CD4-positive, CD25-positive, alpha-beta regulatory T cell (primary cell): ENCODE measurements at places on chromosomes 7 and 10. TPM values are rescaled to one million over a fixed set of nuclear protein-coding genes. Genes with fewer than 3 reads are reported as not detected.

DNA sequence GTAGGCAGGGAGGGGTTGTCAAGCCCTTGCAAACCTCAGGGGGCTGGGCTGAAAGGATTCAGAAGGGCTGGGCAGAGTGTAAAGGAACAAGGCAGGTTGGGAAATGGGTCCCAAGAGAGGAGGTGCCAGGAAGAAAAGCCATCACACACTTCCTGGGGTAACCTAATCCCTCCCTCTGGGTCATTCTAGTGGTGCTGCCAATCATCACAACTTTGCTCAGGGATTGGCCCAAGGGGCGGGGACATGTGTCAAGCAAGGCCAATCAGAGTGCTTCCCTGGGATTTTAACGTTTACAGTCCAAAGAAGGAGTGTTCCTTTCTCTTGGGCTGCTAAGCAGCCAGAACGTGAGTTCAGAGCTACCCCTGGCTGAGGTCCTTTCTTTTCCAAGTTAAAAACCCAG, 57.1 kb upstream of the NPTX2 start:
- H3K4me3 ChIP-seq: no peak overlapping the region
- no peaks in the 10 kb centered on the region for H3K36me3 ChIP-seq
- no peak for DNase-seq
- H3K27ac ChIP-seq: no peak overlapping the region
- H3K4me1 ChIP-seq: no peaks in the 10 kb centered on the region

The FAM3C gene
- 13.1 TPM for total RNA-seq

DNA sequence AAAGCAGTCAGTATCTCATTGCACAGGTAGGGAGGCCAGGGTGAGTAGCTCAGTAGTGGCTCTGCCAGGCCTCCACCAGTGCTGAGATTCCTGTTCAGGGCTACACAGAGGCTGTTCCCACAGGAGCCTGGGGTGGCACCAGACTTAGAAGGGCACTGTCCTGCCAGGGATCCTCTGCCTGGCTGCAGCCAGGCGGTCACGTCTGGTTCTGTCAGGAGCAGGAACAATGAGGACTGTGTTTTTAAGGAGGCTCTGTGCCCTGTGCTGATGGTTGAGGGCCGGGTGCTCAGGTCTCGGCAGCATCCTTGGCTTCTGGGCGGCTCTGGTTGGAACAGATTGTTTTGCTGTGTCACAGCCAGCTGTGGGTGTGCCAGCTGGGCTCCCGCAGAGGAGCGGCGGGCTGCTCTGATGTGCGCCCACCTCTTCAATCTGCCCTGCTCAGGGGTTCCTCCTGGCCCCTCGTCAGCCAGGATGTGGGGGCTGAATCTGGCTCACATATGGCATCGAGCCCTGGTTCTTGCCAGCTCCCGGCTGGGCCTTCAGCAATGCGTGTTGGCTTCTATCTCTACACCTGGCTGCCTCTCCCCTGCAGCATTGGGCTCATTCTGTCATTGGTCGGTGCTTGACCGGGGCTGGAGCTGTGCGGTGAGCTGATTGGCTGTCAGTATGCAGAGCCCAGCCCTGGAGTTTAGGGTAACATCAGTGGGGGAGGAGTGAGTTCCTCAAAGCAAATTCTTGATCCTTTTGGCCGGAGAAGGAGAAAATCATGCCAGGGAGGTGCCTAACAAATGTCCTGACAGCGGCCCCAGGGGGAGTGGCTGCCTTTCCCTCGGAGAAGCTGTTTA, 41.2 kb downstream of the TACR2 start:
- no peak overlapping the region for H3K4me3 ChIP-seq
- H3K27ac ChIP-seq: no peak overlapping the region
- H3K27me3 ChIP-seq: no peaks in the 10 kb centered on the region

- no peaks in the 10 kb centered on the region for H3K36me3 ChIP-seq
- H3K27me3 ChIP-seq: no peaks in the 10 kb centered on the region
- no peak overlapping the region for H3K27ac ChIP-seq
These were observed 140.6 kb downstream of the ALOX5 start for GRCh38 chr10:45514291-45515270.

The ATRNL1 gene
- not detected for total RNA-seq
